ENCODE measurements at places on chromosomes 3 and 15.

DNA sequence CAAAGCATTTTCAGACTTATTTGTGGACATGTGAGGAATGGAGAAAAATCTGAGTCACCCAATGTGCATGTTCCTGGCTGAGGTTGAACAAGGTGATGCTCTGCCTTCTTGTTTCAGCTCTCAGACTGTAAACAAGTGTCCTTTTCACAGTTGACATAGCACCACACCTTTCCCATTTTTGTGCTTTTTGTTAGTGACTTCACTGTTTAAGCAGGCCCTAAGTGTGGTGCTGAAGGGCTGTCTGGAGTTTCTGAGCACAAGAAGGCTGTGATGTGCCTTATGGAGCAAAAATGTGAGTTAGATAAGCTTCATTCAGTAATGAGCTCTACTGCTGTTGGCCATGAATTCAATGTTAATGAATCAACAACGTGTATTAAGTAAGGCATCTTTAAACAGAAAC, 20.4 kb downstream of the ABI3BP start:
- DNase-seq, result no peak

GRCh38 chr3:196121066-196121465, 39.2 kb upstream of the TFRC start:
- no peak for DNase-seq

DNA sequence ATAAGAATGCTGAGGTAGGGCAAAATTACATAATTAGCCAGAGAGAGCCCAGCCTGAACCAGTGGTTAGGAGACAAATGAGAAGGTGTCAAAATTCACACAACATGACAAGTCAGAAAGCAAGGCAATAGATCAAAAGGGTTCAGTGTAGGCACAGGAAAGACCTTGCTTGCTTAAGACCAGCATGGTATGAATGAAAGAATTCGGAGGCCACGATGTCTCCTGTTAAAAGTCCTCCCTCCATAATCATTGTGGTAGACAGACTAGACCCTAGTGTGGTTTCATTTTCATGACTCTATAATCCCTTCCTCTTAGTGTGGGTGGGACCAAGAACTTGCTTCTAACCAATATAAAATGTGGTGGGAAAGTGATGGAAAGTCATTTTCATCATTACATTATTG, 98.7 kb upstream of the ANKRD28 start:
- no peak for DNase-seq

DNA sequence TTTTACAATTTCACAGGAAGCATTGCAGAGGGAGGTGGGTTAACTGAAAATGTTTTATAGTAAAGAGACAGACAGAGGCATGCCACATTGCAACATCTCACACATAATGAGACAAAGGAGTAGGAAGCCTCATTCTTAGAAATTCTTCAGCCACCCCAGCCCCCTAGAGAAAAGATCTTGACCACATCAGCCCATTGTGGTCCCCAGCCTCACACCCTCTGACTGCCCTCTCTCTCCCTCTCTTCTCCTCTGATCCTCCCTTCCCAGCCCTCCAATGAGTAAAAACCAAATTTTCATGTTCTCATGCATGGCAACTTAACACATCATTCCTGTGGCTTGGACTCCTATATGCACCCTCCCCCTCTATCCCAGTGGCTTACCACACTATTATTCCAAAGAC, 174.1 kb downstream of the UACA start:
- no peak for DNase-seq

- DNase-seq, result no peak
Measured at GRCh38 chr15:76941636-76942035, 10.1 kb downstream of the RCN2 start.

GRCh38 chr15:99437315-99438223, 128.2 kb upstream of the MEF2A start:
- peak; percentile 37 for DNase-seq

GRCh38 chr3:162436826-162437225, 940.2 kb downstream of the OTOL1 start:
- DNase-seq, result no peak

DNA sequence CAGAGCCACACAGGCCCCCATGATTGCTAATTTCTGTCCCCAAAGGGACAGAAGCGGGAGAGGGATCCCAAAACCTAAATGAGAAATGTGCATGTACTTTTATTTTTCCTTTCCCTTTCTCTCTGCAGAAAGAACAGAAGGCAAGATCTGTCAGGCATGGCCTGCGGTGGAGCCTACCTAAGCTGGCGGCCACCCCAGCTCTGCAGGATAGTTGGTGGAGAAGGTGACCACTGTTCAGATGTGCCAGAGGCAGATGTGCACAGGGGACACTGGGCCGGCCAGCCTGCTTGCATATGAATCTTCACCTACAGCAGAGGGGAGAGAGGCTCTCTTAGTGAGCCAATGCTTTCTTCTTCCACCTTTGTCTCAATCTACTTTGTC, 2.1 kb upstream of the AMOTL2 start:
- no peak for DNase-seq

DNA sequence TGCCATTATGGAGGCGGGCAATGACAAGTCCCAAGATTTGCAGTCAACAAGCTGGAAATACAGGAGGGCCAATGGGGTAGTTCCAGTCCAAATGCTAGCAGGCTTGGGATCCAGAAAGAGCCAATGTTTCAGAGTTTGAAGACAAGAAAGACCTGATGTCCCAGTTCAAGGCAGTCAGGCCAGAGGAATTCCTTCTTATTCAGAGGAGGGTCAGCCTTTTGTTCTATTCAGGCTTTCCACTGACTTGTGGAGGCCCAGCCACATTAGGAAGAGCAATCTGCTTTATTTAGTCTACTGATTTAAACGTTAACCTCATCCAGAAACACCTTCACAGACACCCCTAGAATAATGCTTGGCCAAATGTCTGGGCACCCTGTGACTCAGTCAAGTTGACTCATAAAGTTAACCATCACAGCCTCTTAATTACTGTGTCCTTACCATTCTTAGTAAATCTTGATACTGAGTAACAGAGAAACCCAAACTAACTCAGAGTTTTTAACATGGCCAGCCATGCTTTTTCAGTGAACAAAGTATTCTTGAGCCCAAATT, 50.9 kb upstream of the NPHP3 start:
- no peak for DNase-seq

GRCh38 chr3:775178-775880, 317.5 kb upstream of the CNTN6 start:
- DNase-seq, result no peak

DNA sequence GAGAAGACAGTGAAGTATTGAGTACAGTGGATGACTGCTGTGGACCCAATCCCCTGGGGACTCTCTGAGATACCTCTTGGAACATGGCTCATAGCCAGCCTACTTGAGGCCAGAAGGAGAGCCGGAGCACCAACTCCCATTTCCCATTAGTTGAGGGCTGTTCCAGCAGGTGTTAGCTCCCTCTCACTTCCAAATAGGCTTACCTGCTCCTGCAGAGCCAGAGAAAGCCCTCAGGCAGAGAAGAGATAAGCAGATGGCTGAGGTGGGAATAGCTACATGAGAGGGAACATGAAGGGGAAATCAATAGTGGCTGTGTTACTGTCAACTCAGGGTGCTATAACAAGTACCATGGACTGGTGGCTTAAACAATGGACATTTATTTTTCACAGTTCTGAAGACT, 4.6 kb upstream of the CCK start:
- DNase-seq, result no peak

DNA sequence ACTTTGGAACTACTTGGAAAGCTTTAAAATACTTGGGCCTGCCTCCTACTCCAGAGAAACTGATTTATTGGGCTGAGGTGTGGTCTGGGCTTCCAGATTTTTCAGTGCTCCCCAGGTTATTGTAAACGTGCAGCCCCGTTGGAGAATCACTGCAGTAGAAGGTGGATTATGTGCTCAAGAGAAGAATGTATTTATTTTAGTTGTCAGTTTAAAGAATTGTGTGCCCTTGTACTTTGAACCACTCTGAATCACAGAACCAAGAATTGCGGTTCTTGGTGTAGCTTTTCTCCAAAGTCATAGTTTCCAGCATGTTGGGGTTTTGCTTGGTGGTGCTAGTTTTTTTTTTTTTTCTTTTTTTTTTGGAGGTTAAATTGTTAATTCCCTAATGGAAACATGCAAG, 1.6 kb downstream of the TATDN2 start:
- no peak for DNase-seq

DNA sequence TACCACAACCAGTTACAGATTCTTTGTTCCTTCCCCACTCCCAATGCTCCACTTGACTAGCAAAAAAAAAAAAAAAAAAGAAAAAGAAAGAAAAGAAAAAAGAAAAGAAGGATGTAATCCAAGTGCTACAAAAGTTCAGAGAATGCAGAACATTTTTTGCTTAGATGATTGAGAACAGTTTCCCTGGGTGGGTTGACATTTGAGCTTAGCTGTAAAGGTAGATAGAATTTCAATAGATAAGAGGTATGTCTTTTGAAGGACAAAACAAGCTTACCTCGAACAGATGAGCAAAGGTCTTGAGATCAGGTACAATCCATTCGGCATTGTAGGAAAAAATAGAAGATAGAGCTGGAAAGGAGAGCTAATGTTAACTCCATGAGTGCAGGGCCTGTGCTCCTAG, 344.6 kb upstream of the NECTIN3 start:
- DNase-seq, result no peak

DNA sequence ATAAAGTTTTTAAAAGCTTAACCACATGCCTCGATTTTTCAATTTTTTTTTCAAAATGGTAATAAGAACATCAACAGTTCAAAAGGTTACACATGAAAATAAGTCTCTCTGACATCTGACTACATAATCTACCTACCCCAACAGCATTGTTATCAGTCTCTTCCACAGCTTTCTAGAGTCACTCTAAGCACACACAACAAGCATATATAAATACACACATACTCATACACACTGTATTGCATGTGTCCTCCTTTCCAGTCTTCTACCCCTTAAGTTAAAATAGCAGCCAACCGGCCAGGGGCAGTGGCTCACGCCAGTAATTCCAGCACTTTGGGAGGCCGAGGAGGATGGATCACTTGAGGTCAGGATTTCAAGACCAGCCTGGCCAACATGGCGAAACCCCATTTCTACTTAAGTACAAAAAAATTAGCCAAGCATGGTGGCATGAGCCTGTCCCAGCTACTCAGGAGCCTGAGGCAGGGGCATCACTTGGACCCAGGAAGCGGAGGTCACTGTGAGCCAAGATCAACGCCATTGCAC, 12.2 kb downstream of the TBL1XR1 start:
- DNase-seq, result no peak

- no peak for DNase-seq
Measured at GRCh38 chr3:183844606-183845005, 19.2 kb upstream of the MAP6D1 start.
